ENCODE measurements at places on chromosomes 5 and 9.
A peak's percentile ranks its signal among the peaks of the same experiment; 100 is the strongest.

GRCh38 chr5:14341571-14342230, 198.6 kb downstream of the TRIO start:
- no peak for DNase-seq

- DNase-seq = no peak
Measured at GRCh38 chr5:170813231-170813630, 29.7 kb downstream of the GABRP start.

DNA sequence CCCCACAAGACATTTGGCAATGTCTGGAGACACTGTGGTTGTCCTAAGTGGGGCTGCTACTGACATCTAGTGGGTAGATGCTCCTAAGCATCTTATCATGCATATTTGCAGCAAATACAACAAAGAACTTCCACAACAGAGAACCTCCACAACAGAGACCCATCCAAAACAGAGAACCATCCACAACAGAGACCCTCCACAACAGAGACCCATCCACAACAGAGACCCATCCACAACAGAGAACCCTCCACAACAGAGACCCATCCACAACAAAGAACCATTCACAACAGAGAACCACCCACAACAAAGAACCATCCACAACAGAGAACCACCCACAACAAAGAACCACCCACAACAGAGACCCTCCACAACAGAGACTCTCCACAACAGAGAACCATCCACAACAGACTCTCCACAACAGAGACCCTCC, 32.8 kb downstream of the ARPC5L start:
- DNase-seq = peak; percentile 50

- peak; percentile 5 for DNase-seq
Measured at GRCh38 chr5:63553073-63553472, 409.2 kb downstream of the HTR1A start.

GRCh38 chr9:115531410-115532125, 413.6 kb upstream of the TNC start:
- no peak for DNase-seq

DNA sequence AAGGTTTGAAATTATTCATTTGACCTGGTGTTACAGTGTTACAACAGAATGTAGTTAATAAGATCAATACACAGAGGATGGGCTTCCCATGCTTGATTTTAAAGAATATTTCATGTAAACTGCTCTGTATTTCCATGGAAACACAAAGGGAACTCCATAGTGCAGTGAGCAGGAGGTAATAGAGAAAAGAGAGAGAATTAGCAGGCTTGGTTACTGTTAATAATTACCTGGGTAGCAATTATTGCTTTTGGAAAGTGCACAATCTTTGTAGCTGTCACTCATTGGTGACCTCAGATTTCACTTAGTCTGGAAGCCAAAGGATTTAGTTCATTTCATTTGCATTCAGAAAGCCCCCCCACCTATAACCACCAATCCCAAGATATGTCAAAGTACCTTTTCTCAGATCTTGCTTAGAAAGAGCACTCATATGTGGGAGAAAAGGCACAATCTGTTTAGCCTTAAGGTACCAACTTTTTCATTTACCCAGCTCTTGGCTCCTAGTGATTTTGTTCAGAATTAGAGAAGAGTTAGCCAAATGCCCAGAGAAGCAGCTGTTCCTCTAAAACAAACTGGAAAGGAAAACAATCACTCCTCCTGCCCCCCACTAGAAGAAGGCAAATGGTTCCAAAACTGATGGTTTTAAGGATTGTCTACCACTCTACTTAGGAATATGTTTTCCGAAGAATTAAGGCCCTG, 234.5 kb upstream of the SLC24A2 start:
- peak; percentile 39 for DNase-seq

- no peak for DNase-seq
Measured at GRCh38 chr5:109640976-109641375, 48.8 kb upstream of the MAN2A1 start.

DNA sequence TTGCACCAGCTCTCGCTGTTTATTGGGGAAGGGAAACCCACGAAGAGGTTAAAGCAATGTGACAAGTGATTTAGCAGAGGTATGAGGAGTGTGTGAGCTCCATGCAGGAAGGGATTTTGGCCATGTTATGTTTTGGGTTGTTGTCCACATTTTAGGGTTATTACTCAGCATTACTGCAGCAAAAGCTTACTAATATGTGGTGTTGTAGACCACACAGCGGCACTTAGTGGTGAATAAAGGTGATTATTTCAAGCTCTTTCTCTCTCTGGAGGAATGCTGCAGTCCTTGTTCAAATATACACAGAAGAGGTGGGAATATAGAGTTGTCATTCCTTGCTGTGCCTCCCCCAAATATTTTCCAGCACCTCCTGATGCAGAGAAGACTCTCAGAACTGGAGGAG, 29.7 kb upstream of the AKNA start:
- no peak for DNase-seq

- peak; percentile 99 for DNase-seq
Measured at GRCh38 chr9:2570615-2571479, 50.7 kb upstream of the VLDLR start.

DNA sequence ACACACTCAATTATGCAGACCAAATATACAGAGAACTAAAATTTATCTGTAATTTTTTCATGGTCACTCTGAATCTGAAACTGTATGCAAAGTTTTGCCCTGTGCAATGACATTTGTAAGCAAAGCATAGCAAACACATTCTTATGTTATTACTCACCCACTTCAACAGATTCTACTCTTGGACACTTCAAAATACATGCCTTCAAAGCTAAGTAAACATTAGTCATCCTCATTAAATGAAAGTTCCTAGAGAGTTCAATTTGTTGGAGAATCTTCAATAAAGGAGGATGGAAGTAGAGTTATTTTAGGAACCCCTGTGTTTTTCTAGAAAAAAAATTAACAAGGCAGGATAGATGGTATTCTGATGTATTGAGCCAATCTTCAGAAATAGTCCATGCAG, 639.7 kb upstream of the C9orf72 start:
- peak; percentile 69 for DNase-seq

- no peak for DNase-seq
Measured at GRCh38 chr9:121447321-121447834, 52.3 kb downstream of the GGTA1 start.

GRCh38 chr5:59174248-59174844, 591.5 kb downstream of the RAB3C start:
- DNase-seq = peak; percentile 75

DNA sequence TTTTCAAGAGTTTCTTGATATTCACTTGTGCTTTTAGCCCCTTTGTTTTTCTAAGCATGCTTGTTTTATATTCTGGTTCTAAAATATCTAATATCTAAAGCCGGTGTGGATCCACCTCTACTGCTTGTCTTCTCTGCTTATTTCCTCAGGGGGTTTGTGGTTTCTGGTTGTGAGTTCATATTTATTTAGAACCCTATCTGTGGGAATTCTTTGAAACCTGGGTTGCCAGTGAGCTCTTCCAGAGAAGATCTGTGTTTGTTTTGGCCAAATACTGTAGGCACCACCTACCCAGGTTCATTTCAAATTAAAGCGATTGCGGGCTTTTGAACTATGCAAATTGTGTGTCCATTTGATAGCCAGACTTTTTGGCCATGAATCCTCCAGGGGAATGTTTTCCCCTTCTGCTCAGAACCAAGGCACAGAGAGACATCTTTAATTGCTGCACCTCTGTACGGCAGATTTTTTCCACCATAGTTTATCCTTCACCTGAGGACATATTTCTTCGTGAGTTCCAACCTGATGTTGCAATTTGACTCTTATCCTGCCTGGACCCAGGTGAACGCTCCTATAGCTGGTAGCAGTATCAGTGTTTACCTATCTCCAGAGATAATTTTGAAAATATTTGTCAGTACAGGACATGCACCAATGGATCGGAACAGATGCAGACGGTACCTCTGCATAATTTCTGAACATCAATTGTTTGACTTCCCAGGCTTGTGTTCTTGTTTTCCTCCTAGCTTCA, 2.4 kb upstream of the ZBTB43 start:
- DNase-seq = no peak

GRCh38 chr5:177557041-177557647, 2.8 kb upstream of the FAM193B start:
- DNase-seq = no peak

- no peak for DNase-seq
Measured at GRCh38 chr5:181149806-181150733, 2.7 kb downstream of the OR2V2 start.

GRCh38 chr5:132464156-132464939, 26.2 kb downstream of the IRF1 start:
- DNase-seq = peak; percentile 38

- no peak for DNase-seq
Measured at GRCh38 chr5:89638871-89639270, 755.9 kb upstream of the MEF2C start.

DNA sequence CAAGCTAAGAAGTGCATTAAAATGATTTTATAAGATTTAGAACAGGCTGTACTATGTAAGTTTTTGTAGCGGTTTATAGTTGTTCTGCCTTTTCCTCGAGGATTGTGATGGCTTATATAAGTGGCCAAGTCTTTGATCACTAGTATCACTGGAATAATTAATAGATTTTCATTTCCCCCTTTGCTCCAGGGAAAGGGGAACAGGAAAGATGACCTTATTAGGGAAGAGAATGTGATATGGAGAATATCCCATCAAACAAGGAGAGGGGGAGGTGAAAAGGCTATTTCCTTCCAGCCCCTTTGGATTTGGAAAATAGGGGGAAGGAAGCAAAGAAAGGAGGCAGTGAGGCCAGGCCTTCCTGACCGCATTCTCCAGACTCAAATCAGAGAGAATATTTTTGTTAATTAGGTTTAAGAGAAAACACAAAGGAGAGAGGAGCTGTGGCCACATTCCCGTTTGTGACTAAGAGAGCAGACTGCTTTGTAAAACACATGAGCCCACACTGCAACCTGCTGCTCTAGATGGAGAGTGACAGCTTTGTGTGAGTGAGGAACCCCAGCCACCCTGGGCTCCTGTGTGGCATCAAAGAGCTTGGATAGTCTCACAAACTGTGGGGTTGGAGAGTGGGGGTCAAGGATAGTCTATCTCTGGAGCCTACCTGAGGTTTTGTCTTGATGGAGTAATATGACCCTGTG, 359.5 kb downstream of the DTWD2 start:
- DNase-seq = peak; percentile 19

GRCh38 chr9:134895908-134896833, 15.6 kb downstream of the FCN2 start:
- peak; percentile 67 for DNase-seq

GRCh38 chr5:135546912-135547311, 11.1 kb upstream of the NEUROG1 start:
- peak; percentile 25 for DNase-seq

DNA sequence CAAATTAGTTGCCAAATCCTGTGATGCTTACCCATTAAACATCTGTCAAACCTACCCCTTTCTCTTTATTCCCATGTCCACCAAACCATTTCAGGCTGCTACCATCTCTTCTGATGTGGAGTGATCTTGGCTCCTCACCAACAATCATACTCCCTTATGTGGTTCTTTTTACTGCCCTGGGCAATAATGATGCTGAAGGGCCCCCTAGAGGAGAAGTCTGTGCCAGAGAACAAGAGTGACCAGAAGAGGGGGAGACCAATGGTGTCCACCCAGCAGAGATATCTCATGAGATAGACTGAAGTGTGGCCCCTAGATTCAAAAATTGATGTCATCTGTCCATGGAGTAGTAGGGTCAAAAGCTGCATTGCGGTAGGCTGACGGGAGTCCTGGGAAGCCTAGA, 10.9 kb downstream of the LRRC70 start:
- no peak for DNase-seq

DNA sequence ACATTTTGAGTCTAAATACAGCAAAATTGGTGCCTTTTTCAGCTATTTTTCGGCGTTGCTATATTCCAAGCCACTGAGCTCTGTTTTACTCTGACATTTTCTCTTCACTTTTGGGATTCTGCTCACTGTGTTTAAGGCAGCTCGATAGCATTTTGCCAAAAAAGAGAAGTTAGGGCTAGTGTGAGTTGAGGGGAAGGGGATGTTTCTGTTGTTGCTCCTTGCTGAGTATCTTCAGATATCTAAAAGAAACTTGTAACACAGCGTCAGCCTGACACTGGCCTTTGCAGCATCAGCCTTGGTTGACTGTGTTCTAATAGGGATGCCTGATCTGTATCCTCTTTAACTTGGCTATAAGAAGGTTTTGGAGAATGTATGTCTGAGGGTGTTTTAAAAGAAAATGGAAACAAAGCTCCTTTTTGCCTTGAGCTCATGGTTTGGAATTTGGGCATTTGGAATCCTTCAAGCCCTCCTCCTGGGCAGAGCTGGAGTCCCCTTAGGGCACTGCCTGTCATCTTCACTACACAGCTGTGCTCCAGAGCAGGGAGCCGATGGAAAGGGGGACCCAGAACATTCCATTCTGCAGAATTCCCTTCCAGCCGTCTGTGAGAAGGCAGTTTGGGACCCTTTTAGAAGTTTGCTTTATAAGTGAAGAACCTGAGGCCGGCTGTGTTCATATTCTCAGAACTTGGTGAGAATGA, 63.0 kb downstream of the EXOSC2 start:
- DNase-seq = no peak

DNA sequence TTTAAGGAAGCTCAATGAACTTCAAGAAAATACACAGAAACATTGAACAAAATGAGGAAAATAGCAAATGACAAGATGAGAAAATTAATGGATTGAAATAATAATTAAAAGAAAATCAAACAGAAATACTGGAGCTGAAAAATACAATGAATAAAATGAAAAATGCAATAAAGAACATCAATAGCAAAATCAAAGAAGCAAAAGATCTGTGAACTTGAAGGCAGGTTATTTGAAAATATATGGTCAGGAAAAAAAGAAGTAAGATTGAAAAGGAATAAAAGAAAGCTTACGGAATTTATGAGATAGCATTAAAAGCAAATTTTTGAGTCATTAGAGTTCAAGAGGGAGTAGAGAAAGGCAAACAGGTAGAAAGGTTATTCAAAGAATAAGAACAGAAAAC, 42.4 kb downstream of the CERT1 start:
- DNase-seq = no peak

GRCh38 chr5:95083606-95084005, 201.3 kb downstream of the MCTP1 start:
- no peak for DNase-seq

- DNase-seq = no peak
Measured at GRCh38 chr5:130164966-130165365, 260.7 kb downstream of the CHSY3 start.

DNA sequence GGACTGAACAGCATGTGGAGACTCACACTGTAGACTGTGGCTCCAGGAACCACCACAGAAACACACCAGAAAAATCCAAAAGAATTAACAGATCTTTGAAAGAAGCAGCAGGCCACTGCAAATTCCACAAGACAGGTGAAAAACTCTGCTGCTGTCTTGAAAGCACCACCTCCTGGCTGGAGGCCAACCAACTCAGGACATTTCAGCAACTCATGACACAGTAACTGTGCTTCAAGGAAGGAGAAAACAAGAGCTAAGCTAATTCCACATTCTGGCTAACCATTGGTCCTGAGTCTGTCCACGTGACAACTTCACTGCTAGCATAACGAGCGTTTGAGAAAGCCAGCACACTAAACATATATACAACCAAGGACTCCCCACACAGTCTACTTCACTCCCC, 625.1 kb downstream of the PRELID2 start:
- no peak for DNase-seq

DNA sequence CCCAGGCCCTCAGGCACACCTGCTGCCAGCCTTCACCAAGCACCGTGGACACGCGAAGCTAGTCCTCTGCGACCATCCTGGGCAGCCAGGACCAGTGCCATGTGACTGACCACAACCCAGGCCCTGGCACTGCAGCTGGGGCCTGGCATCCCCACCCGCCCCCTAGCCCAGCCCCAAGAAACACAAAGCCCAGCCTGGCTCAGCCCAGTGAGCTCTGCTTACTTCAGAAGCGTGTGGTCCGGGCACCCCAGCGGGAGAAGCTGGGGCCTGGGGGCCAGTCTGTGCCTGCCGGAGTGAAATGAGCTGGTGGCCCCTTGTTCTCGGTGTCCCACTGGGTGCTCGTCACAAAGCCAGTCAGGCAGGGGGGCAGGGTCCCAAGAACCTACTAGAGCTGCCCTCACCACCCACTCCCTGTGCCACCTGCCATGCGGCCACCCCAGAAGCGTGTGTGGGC, 87.9 kb downstream of the KCNT1 start:
- DNase-seq = no peak

Data from NCI-H69 (cell line).